ENCODE measurements at places on chromosomes 12 and 14.
A peak's percentile ranks its signal among the peaks of the same experiment; 100 is the strongest.

- DNase-seq, result no peak
Measured at GRCh38 chr14:26729851-26730250, 132.0 kb upstream of the NOVA1 start.

GRCh38 chr14:22557846-22558220 lies 31.2 kb downstream of the DAD1 start:
- no peak for DNase-seq

GRCh38 chr12:46808955-46809697 lies 16.7 kb downstream of the SLC38A4 start:
- DNase-seq, result no peak

DNA sequence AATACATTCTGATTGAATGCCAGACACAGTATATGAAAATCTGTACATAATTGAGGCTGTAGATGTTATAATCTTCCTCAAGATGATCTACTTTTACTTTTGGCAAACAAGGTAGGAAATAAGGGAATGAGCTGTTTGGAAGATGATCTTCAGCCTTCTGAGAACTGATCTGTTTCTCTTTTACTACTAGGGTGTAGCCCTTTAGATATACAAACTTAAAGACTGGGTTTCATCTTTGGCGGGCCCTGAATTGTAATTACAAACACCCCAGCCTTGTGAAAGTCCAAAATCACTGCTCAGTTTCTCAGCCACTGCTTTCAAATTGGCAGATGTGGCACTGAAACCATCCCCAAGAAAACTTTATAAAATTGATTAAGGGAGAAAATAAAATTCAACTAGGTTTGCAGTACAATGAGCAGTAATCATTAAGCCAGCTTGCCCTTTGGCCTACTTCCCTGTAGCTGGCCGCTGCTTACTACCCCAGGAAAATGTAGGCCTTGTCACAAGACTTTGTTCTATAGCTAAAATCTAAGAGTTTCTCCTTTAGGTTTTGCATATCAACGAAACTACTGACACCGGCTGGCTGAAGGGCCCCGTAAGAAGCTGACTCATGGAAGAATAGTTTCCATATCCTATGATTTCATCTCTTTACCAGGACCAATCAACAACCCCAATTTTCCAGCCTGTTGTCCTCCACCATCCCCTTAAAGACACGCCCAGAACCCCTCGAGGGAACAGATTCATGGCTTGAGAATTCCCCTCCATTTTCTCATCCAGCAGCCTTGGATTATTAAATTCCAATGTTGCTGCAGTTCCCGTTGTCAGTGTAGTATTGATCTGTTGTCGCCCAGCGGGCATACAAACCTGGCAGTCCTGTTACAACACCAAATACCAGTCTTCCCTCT lies 210.8 kb downstream of the PCNX1 start:
- peak; percentile 11 for DNase-seq

- no peak for DNase-seq
Measured at GRCh38 chr12:56877195-56878009, 56.8 kb downstream of the SDR9C7 start.

DNA sequence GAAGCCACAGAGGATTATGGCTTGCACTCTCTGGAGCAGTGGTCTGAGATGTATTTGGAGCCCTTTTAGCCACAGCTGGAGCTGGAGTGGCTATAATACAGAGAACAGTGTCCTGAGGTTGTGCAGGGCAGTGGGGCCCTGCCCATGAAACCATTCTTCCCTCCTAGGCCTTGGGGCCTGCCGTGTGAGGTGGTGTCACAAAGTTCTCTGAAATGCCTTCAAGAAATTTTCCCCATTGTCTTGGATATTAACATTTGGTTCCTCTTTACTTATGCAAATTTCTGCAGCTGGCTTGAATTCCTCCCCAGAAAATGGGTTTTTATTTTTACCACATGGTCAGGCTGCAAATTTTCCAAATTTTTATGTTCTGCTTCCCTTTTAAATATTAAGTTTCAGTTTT lies 79.3 kb downstream of the UNC79 start:
- no peak for DNase-seq

GRCh38 chr12:39461059-39461458 lies 18.1 kb upstream of the KIF21A start:
- DNase-seq, result no peak

- DNase-seq, result no peak
Measured at GRCh38 chr12:31353750-31354708, 28.1 kb upstream of the SINHCAF start.

DNA sequence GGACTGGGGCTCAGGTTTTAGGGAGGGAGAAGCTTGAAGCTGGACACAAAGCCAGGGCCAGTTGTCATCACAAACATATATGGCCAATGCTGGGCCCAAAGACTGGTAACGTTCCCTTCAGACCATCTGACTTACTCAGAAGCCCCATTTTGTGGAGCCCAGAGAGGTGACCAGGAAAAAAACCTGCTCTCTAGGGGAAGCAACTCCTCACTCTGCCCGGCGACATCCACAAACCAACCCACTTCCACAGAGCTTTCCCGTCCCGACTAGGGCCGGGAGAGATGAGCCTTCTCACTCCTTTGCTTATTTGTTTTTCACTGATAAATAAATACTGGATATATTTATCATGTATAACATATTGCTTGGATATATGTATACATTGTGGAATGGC lies 180.9 kb upstream of the RTL1 start:
- DNase-seq, result no peak

- no peak for DNase-seq
Measured at GRCh38 chr14:74664717-74665116, 48.2 kb downstream of the AREL1 start.

DNA sequence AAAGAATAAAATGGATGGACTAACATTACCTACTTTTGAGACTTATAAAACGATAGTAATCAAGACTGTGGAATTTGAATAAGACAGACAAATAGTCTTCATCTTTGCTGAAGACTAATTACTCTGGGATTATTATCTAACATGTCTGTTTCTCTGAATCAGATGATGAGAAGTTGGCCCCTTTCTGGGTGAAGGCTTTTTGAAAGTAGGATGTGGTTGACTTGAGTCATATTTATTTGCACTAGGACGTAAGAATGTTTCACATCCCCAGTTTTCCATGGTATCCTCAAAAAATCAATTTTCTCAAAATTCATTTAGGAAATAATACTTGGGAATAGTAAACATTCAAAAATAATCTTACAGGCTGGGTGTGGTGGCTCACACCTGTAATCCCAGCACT lies 31.8 kb downstream of the PKP2 start:
- no peak for DNase-seq

- no peak for DNase-seq
Measured at GRCh38 chr14:67994531-67994930, 175.0 kb downstream of the RAD51B start.

- no peak for DNase-seq
Measured at GRCh38 chr12:116299064-116299463, 21.6 kb upstream of the MED13L start.

- no peak for DNase-seq
Measured at GRCh38 chr14:57068511-57068910, 200.2 kb downstream of the EXOC5 start.

- DNase-seq, result no peak
Measured at GRCh38 chr14:85190251-85190650, 339.7 kb upstream of the FLRT2 start.

DNA sequence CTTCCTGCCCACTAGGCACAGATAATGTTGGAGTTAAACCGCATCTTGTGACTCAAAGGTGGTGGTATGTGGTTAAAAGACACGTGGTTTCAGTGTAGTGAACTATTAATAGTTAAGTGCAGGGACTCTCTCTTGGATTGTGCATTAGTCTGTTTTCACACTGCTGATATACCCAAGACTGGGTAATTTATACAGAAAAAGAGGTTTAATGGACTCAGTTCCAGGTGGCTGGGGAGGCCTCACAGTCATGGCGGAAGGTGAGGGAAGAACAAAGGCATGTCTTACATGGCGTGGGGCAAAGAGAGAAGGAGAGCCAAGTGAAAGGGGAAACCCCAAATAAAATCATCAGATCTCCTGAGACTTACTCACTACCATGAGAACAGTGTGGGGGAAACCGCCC lies 362.3 kb downstream of the GLT1D1 start:
- peak; percentile 81 for DNase-seq

DNA sequence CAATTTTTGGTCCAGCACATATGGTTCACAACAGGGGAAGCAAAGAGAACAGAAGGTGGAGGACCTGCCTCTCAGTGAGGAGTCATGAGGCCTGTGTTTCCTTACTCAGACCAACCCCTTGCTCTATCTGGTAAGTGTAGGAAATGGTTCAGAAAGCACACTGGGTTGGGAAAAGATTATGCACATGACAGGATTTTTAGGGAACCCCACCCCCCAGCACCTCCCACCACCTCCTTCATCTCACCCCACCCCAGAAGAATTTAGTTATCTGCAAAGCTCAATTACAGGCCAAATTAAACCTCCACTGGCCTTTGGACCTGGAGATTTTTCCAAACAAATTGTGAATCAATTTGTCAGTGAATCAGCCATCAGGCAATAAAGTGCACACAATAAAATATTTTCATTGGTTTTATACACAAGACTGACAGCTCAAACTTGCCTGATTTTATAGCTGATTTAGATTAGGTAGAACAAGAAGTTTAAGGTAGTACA lies 132.8 kb downstream of the DACT1 start:
- no peak for DNase-seq

DNA sequence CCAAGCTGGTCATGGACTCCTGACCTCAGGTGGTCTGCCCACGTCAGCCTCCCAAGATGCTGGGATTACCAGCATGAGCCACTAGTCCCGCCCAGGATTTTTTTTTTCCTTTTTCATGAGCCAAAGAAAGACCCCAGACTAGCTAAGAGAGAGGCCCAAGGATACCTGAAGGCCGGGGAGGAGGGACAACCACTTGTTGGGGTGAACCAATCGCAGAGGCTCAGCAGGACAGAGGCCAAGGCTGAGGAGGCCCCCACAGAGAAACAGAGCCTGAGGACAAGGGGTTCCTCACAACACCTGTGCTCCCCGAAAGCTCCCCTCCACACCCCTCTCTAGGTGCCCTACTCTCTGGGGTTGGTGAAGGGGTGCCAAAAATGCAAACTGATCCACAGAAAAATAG lies 1.0 kb upstream of the SERPINA3 start:
- no peak for DNase-seq

GRCh38 chr14:51035611-51036192 lies 59.2 kb downstream of the TRIM9 start:
- DNase-seq, result no peak

DNA sequence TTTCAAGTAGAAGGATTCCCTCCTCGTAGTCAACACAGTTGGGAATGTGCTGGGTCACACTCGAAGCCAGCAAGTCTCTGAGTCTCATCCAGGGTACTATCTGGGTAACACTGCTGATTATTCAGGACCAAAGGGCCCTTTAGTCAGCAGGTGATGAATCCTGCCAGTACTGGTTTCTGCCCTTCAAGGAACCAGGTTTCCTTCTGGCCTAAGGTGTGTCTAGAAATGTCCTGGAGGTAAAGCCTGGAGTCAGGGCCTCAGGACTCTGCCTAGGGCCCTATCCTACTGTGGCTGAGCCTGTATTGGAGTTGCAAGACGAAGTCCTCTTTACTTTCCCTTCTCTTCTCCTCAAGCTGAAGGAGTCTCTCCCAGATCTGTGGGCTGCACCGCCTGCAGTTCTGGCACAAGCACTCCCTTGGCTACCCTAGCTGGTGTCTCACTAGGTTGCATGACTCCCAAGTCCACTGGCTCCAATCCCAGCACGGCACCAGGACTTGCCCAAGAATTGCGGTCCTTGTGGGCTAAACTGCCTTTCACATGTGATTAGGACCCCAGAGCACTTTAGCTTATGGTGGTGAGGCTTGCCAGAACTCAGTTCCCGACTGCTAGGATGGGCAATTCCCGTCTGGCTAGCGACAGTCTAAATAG lies 193.7 kb upstream of the PDE3A start:
- DNase-seq, result no peak

All from RCC 7860 (cell line).